ENCODE measurements at places on chromosomes 1 and 21.
A peak's percentile ranks its signal among the peaks of the same experiment; 100 is the strongest.

GRCh38 chr1:225919906-225920305, 4.1 kb downstream of the PYCR2 start:
- no peak for DNase-seq

GRCh38 chr1:82062206-82062605, 261.5 kb downstream of the ADGRL2 start:
- no peak for DNase-seq

DNA sequence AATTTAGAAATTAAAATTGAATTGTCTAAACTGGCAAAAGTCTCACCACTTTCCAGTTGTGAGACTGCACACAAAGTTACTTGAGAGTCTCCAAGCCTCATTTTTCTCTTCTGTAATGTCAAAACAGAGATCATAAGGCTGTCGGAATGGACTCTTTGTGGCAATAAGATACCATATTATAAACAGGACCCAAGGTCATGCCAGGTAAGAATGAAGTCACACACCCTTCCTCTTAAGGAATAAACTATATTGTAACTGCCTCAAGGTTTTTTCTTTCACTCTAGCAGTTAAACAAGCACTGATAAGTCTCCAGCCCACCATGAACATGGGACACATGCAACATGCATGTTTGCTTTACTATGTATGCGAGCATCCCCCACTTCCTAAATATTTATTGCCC, 50.1 kb upstream of the DIRAS3 start:
- DNase-seq = no peak

- DNase-seq = no peak
Measured at GRCh38 chr1:226181996-226182714, 4.4 kb downstream of the ACBD3 start.

DNA sequence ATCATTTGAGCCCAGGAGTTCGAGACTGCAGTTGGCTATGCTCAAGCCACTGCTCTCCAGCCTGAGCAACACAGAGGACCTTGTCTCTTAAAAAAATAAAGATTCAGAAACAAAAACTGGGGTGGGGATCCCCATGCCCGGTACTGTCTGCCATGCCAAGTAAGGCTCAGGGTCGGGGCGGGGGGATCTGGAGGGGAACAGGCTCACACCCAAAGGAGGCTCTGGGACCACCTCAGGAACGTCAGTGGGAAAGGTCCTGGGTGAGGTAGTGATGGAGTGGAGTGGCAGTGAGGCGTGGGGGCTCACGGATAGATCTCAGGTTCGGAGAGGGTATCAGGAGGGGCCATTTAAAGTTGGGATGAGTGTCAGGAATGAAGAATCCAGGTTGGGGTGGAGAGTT, 765 bp upstream of the S100A4 start:
- DNase-seq = no peak

GRCh38 chr1:28309702-28310101, 19.1 kb upstream of the MED18 start:
- DNase-seq = no peak

DNA sequence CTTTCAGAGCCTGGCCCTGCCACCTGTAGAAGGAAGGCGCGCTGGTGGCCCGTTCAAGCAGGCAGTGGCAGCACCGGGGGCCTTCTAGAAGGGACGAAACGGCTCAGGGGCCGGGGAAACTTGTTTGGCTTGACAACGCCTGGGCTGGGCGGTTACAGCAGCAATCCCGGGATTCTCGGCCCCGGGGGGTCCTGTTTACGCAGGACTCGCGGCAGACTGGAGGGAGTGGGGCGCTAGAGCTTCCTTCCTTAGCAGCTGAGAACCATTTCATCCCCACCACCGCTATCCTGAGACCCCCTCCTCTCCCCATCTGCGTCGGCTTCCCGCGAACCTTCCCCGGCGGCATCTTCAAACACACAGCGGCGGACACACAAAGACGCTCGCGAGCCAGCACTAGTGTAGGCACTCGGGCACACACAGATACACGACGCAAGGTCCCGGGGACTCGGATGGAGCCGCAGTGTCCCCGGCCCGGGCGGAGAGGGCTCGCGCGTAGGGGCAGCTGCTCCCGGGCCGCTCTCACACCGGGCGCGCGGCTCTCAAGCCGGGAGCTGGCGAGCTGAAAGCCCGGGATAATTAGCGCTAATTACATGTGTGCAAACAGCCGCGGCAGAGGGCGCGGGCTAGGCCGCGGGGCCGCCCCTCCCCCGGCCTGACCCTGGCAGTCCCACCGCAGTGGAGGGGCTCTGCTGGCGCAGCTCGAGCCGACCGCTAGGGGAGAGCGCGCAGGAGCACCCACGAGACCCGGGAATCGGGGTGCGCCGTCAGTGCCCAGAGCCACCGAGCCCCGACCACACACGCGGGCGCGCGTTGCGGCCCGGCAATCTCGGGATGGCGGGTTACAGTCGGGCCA, 271.4 kb downstream of the FOXD2 start:
- no peak for DNase-seq

- DNase-seq = no peak
Measured at GRCh38 chr1:180221462-180221861, 8.6 kb upstream of the LHX4 start.

DNA sequence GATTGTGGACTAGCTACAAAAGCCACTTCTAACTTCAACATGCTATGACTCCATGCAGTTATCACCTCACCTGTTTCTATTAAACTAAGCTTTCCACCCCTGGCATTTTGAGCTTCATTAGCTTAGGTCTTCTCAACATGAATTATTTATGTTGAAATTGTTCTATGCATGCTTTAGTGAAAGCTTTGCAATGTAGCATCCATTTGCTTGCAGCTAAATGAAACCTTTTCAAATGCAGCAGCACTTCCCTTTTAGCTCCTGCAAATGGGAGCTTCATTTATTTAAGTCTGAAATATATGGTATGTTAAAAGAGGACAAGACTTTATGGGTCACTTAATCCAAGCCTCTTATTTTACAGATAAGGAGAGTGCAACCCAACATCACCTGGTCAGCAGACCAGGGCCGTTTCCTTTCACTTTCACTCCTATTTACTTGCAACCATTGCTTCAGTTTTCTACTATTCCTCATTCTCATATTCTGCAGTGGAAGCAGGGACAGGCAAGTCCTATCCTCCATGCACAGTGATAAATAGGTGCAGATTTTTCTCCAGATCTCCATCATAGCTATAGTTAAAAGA, 56.4 kb upstream of the SAMSN1 start:
- DNase-seq = no peak

DNA sequence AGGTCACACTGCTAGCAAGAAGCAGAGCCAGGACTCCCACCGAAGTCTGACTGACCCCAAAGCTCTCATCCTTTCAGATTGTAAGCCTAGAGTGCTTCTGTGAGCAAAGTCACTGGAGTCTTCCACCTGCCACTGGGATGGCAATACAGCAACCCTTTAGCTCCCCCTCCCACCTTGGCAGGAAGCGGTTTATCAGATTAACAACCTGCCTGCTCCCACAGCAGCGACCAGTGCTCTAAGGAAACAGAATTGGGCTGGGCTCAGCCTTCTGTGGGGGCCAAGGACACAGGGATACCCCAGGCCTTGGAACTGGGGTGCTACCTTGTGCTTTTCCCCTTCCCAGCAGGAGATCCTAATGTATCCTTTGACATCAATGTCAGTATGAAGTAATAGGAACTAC, 76.0 kb downstream of the GFI1 start:
- peak; percentile 4 for DNase-seq

GRCh38 chr1:226985839-226986463, 45.9 kb downstream of the COQ8A start:
- DNase-seq = no peak
